ENCODE measurements at places on chromosomes 3 and 15.
A peak's percentile ranks its signal among the peaks of the same experiment; 100 is the strongest.

- no peak for DNase-seq
Observed at GRCh38 chr15:42919308-42919707, 1.3 kb downstream of the TTBK2 start.

DNA sequence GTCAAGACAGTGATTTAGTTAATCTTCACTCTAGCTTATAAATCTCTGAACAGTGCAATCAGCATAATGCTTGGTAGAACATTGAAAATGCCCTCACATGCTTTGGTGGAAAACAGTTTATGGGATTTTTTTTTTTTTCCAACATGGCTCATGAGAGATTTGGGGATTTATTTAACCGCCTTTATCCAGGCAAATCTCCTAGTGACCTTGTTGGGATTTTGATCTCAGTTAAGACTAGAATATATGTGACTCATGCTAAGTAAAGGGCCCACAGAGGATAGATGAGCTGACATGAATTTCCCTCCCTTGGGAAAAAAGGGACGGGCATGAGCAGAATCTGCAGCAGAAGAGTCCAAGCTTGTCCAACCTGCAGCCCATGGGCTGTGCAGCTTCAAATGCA, 18.7 kb downstream of the LRTM1 start:
- DNase-seq: no peak

DNA sequence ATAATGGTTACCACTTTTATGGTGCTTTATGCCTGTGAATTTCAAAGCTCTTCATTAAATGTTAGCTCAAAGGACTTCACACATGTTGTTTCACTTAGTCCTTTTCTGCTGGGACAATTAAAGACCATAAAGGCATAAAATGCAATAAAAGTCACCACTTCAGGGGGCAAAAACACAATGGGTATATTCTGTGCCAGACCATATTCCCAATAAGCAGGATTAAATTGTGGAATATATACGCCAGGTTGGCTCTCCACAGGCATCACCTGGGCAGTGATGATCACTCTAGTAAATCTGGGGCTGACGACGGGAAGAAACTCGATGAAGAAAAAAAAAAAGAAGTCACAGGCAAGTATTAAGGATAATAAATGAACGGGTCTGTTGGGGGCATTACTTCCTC, 370.2 kb upstream of the CNTN4 start:
- no peak for DNase-seq

DNA sequence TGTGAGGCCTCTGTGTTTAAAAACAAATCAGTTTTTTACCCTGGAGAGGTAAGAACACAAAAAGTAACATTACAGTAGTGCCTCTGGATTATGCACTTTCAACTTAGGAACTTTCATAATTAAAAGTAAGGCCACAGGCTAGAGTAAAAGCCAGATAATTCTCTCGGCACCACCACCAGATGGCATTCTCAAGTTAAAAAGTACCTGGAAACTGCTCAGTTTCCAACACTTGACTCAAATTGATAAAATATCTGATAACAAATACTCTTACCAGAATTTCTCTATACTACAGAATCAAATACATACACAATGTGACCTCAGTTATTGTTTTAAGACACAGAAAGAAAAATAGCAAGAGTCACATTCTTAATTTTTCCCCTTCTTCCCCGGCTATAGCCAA, 19.9 kb downstream of the SPICE1 start:
- peak; percentile 21 for DNase-seq

GRCh38 chr15:39784638-39785037, 2.0 kb upstream of the FSIP1 start:
- DNase-seq: no peak

GRCh38 chr3:64271631-64272030, 46.4 kb upstream of the PRICKLE2 start:
- no peak for DNase-seq

DNA sequence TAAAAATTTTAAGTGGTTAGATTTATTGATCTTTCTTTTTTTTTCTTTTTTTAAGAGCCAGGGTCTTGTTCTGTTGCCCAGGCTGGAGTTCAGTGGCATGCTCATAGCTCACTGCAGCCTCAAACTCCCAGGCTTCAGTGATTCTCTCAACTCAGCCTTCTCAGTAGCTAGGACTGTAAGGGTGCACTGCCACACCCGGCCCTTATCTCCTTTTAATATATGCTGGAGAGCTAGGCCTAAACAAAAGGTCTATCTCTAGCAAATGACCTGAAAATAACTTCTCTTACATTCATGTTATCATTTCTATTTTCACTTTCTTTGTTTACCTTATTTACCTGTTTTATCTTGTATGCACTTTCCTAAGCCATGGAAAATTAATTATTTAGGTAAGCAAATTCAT, 35.2 kb upstream of the MELTF start:
- DNase-seq: no peak

GRCh38 chr3:5565026-5565425, 377.5 kb downstream of the EDEM1 start:
- DNase-seq: no peak

DNA sequence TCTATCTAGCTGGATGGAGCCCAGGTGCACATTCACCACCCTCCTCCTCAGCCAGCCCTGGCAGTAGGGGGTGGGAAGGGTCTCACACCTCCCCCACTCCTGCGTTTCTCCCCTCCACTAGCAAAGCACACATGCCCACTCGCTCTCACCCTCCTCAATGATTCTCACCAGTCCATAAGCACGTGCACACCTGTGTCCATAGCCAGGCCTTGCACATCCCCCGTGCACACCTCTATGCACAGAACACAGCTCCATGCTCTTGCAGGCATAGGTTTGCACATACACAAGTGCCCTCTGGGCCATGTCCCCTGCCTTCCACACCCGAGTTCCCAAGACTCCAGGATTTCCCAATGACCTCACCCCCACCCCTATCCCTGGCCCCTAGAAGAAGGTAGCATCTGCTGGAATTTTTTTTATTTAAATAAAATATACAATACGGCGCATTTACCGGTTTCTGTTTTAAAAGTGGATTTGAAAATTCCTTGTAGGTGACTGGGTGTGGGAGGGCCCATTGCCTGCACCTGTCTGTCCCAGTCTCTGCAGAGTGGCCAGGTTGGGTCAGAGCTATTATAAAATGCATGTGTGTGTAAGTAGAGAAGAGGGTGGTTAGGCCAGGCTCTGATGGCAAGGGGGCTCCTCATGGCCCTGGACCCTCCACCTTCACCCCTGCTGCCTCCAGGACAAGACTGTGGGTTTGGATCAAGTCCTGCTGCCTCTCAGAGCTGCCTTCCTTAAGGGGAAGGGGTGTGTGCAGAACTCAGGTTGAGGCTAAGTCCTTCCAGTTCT, 49.1 kb downstream of the HCN4 start:
- no peak for DNase-seq

DNA sequence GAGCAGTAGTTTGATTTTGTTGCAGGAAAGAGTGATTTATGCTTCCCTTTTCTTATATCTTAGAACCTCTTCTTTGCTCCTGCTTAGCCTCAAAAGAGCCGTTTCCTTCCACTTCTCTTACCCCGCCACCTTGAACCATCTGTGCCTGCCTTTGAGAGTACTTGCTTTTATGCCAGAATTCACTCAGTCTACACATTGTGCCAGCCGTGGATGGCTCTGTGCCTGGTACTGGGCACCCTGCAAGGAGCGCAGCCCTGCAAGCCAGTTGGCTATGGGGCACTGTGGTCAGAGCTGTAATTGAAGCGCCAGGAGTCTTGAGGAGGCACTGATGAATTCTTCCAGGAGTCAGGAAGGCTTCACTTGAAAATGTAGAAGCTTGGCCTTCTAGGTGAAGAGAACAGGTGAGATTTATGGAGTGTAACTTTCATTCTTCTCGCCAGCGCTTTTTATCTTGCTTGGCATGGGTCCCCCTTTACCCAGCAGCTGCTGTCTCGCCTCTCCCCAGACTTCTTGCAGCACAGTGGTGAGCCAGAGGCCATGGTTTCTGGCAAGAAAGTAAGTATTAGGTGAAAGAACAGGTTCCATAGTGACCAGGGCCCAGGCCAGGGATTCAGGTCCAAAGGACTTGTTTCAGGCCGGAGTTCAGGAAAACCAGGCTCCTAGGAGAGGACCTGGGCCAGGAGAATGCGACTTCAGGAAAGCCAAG, 4.9 kb downstream of the TMED3 start:
- no peak for DNase-seq

GRCh38 chr3:16720367-16720940, 115.2 kb upstream of the DAZL start:
- DNase-seq: no peak

DNA sequence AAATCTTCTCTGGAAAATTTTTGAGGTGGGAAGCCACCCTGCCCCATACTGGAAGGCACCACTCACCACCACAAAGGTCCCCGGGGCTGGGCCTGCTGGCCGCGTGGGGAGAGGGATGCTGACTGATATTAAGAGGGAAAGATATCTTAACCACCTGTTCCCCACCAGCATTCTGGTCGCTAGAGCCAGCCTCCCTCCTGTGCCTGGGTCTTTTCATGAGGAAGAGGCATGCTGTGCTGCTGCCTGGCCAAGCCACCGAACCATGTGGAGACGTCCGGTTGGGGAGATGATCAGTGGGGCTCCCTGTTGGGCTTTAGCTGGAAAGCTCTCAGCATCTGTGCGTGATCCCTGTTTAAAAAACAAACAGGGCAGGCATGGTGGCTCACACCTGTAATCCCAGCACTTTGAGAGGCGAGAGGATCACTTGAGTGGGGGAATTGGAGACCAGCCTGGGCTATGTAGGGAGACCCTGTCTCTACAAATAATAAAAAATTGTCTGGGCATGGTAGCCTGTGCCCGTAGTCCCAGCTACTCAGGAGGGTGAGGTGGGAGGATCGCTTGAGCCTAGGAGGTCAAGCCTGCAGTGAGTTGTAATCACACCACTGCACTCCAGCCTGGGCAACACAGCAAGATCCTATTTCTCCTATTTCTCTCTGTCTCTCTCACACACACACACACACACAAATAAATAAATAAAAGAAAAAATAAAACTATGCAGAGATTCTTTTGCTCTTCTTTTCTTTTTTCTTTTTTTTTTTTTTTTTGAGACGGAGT, 1.0 kb downstream of the KLHL18 start:
- DNase-seq: peak; percentile 3

GRCh38 chr15:41490355-41490754, 3.3 kb upstream of the ITPKA start:
- peak; percentile 96 for DNase-seq

GRCh38 chr15:74428442-74428787, 5.3 kb downstream of the SEMA7A start:
- DNase-seq: no peak

DNA sequence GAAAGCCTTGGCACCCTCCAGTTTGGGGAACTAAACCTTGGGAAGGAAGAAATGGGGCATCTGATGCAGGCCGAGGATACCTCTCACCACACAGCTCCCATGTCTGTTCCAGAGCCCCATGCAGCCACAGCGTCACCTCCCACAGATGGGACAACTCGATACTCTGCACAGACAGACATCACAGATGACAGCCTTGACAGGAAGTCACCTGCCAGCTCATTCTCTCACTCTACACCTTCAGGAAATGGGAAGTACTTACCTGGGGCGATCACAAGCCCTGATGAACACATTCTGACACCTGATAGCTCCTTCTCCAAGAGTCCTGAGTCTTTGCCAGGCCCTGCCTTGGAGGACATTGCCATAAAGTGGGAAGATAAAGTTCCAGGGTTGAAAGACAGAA, 7.7 kb downstream of the MAP1A start:
- no peak for DNase-seq

GRCh38 chr15:29124581-29125381, 144.8 kb downstream of the NSMCE3 start:
- DNase-seq: no peak

- no peak for DNase-seq
Observed at GRCh38 chr15:28915041-28915810, 29.5 kb downstream of the APBA2 start.

DNA sequence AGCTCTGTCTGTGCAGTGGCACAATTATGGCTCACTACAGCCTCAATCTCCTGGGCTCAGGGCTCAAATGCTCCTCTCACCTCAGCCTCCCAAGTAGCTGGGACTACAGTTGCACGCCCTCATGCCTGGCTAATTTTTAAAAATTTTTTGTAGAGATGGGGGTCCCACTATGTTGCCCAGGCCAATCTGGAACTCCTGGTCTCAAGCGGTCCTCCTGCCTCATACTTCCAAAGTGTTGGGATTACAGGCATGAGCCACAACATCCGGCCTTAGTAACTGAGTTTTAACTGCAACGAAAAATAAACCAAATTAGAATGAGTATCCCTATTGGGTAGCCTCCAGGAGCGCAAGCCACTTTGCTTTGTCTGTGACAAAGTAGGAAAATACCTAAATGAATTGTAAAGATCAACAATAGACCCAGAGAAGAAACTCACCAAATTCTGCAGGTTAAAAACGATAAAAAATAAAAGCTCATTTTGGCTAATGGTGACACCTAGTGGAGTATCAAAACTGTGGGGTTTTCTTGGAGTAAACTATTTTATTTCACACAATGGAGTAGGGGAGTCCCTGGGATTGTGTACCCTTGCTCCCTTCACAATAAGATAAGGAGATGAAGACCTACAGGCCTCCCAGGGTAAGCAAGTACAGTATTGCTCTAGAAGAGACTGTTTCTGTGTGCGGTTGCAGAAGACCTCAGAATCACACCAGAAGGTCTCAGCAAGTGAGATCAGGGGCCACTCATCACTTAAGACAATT, 21.0 kb upstream of the CA12 start:
- DNase-seq: peak; percentile 14

DNA sequence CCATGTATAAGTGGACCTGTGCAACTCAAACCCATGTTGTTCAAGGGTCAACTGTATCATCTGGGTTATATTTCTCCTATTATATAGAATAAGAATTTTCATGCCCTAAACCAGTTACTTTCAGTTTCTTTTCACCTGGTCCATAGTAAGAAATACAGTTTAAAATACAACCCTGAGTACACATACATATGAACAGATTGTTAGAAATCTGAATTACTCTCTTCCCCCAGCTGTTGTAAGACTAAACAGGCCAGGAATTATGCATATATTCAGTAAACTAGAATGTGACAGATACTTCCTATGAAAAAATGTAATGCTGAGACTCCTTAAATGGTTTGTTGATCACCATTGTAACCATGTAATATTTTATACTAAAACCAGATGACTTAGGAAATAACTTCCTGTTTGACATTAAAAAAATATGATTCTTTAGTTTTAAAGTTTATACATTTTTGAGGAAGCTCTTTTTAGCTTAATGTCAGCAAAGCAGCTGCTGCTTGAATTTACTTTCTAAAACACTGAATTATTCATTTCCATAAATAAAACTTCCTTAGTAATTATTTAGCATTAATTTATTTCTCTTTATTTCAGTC, 52.5 kb upstream of the ZCWPW2 start:
- no peak for DNase-seq

DNA sequence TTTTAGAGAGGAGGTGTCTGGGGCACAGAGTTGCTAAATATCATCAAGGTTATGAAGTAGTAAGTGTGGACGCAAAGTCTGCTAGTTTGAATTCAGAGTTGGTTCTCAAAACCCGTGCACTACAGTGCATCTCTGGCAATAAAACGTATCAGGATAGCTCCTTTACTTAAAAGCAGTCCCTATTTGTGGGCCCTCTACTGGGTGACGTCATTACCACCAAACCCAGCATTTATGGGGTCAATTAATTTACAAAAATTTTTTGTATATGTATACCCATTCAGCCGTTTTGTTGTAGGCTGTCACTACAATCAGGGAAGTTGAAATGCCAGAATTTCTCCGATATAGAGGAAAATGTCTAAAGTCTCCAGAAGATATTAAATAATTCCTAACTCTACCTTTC, 8.8 kb downstream of the OR4F15 start:
- DNase-seq: no peak

- DNase-seq: peak; percentile 68
Observed at GRCh38 chr3:136819731-136820679, 1.1 kb downstream of the SLC35G2 start.

GRCh38 chr3:183278479-183279088, 25.5 kb downstream of the B3GNT5 start:
- DNase-seq: peak; percentile 69

- DNase-seq: peak; percentile 98
Observed at GRCh38 chr3:69051756-69052471, at the start of gene TMF1. Gene TMF1, minus strand, starts transcription at chr3:69052333. Its CDS starts 247 bp downstream, at chr3:69052086.
